Activated T-helper 1 cell treated with anti-CD3 and anti-CD28 coated beads, Interleukin-2, amount 50 U/mL, for 16 hours (primary cell): ENCODE measurements at places on chromosomes 1 and 21.

GRCh38 chr1:110196917-110197765 is 13.0 kb upstream of the KCNC4 start:
- peak; percentile 24 for DNase-seq

- no peak for DNase-seq
Measured at GRCh38 chr1:222382171-222382570, 165.7 kb downstream of the HHIPL2 start.

- DNase-seq: no peak
Measured at GRCh38 chr1:212295579-212295978, 10.4 kb downstream of the PPP2R5A start.

DNA sequence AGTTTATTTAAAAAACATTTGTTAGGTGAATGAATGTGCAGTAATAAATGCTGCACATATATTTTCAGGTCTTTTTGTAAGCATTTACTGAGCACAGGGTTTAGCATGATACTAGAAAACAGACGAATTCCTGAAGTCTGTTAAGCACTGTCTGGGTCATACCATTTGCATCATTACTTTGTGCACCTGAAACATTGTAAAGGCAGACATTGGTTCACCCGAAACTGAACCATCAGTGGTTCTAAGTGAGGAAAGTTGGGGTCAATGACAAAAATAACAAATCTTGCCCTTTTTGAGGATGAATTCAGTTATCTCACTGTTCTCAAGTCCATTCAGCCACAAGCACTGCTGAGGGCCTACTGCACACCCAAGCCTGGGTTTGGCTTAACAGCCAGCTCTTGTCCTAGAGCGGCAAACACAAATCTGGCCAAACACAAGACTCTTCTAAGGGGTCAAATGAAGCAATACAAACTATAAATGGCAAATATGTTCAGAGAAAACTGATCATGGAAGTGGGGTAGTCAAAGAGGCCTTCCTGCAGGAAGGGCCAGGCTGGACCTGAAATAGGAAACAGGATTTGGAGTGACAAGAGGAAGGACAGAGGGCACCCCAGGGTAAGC is 21.8 kb downstream of the TRABD2B start:
- no peak for DNase-seq

DNA sequence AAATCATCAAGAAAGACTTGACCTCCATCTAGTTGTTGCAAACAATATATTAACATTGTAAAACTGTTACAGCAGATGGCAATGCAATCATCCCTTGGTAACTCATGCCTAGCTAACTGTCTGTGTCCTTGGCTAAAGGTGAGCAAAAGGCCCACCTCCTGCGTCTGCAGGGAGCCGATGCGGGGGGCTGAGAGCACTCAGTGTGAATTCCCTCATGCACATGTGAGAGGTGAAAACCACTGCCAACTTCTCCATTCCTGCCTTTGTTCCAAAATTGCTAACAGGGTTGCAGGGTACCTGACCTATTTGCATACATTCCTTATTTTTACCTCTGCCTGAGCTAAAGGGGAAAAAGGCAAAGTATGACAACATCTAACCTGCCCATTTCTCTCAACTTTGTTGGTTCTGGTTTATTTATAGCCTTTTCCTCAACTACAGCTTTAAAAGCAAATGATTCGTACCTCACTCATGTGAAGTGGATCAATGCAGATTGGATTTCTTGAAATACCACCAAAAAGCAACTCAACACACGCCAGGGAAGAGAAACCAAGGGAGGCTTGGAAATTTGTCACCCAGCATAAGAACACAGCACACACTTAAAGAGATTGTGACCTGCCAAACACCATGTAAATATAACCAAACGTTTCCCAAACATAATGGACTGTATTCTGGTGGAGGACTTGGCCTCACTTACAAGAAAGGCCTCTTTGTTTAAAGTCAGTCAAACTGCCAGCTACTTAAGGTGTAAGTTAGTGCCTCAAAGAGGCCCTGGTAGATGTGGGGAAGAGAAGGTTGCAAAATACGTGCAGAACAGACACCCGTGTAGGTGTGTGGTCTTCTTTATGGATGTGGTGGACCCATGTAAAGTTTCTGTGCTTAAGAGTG is 651.0 kb downstream of the SMYD3 start:
- DNase-seq: no peak

- peak; percentile 21 for DNase-seq
Measured at GRCh38 chr1:166974647-166975345, 544 bp downstream of the ILDR2 start.

DNA sequence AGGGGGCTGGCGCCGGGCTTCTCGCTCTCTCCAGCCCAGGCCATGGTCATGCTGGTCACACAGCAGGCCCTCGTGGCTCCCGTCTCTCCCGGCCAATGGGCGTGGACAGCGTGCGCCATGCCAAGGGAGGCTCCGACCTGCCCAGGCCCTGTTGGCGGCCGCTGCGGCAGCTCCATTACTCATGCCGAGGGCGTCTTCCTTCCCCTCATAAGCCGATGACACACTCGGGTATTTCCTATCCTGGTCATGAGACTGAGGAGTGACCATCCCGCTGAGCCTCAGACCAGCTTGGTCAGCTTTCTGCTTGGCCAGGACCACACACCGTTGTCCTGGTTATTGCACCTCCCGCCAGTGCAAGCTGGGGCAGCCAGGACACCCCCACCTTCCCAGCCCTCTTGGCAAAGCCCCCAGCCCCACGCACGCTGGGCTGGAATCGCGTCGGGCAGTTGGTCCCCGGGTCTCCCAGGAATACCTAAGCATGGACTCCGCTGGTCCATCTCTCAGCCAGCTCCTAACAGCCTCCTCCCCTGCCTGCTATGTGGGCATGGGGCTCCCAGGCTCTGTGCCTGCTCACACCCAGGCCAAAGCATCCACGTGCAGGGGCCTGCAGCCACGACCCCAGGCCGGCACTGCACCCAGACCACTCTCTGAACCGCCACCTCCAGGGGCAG is 49.8 kb downstream of the ARHGEF16 start:
- DNase-seq: no peak

DNA sequence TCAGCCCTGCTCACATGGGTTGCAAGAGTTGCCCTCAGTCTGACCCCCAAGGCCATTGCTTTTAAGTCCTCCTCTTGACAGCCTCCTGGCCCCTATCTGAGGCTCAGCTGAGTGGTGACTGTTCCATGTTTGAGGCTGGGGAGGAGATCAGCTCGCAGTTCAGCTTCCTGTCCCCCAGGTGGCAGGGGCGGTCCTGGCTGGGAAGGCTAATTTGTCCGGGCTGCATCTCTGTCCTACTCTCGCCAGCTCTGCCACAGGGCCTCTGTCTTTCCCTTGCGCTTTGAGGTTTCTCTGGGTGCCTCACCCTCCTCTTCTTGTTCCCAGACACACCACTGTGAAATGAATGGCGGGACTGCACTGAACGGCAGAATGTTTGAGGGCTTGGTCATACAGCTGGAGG is 157.3 kb downstream of the KCNJ6 start:
- DNase-seq: no peak

DNA sequence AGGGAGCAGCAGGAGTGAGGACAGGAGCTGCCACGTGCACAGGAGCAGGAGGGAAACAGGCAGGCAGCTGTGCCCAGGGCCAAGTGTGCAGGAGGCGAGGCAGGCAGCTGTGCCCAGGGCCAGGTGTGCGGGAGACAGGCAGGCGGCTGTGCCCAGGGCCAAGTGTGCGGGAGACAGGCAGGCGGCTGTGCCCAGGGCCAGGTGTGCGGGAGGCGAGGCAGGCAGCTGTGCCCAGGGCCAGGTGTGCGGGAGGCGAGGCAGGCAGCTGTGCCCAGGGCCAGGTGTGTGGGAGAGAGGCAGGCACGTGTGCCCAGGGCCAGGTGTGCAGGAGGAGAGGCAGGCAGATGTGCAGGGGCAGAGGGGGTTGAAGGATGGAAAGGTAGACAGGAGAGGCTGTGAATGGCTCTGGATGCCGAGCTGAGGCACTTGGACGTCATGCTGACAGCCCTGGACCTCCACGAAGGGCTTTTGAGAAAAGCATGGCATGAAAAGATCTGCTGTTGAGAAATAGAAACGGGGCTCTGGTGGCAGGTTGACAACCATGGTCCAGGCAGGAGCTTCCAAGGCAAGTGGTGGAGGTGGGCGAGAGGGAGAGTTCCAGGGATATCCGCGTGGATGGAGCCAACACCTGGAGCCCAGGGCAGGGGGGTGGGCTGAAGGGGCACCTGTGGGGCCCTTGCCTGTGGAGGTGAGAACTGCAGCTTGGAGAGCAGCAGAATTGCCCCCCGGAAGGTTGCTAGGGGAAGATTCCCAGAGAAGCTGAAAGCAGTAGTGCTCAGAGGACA is 19.1 kb upstream of the NPHP4 start:
- no peak for DNase-seq

DNA sequence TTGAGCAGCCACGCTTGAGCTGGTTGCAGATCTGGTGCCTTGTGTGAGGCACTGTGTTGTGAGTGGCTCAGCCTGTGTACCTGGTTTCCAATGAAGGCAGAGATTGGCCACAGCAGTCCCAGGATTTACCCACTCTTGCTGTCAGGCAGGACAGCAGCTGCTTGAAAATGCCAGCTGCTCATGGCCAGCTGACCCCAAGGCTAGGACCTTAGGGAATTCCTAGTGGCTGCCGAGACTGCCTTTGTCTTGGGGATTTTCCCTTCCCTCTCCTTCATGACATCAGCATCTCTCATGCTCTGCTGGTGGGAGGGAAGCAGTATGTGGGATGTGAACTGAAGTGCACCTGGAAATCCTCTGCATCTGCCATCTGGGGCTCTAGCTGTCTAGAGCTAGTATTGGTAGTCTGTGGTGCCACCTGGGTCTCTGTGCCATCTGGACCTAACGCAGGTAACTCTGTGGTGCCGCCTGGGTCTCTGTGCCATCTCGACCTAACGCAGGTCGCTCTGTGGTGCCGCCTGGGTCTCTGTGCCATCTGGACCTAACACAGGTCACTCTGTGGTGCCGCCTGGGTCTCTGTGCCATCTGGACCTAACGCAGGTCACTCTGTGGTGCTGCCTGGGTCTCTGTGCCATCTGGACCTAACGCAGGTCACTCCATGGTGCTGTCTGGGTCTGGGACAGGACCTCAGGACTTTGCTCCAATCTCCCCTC is 3.8 kb upstream of the LRRC47 start:
- DNase-seq: no peak

GRCh38 chr1:34845131-34845901 is 14.2 kb downstream of the SMIM12 start:
- DNase-seq: no peak

DNA sequence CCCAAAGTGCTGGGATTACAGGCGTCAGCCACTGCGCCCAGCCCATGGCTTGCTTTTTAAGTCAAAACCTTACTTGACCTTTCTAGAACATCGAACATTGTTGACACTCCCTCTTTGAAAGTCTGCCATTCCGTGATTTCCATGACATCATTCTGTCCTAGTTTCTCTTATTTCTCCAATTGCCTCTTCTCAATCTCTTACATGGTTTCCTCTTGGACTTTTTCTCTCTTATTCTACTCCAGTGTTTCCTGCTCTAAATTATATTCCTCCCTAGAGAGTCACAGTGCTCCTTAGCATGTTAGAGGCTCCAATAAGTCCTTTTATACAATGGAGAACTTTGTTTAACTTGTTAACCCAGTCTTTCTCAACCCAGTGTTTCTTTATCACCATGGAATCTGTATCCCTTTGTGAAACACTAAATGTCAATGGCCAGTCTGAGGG is 25.5 kb downstream of the JAM2 start:
- DNase-seq: no peak

DNA sequence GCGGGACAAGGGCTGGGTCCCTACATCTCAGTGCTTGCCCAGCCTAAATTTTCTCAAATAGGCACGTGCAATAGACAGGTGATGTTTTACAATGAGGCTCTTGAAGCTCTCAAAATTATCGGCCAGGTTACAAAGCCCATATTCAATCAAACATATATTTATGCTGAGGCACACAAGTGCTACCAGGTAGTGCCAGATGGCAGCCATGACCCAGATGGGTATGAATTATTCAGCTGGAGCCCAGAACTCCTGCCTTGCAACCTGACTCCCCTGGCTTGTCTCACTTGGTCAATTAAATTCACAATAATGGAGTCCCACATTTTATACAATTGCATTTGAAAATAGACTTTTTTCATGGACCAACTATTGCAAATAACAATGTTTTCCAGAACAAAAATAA is 12.3 kb upstream of the ADAM30 start:
- no peak for DNase-seq

DNA sequence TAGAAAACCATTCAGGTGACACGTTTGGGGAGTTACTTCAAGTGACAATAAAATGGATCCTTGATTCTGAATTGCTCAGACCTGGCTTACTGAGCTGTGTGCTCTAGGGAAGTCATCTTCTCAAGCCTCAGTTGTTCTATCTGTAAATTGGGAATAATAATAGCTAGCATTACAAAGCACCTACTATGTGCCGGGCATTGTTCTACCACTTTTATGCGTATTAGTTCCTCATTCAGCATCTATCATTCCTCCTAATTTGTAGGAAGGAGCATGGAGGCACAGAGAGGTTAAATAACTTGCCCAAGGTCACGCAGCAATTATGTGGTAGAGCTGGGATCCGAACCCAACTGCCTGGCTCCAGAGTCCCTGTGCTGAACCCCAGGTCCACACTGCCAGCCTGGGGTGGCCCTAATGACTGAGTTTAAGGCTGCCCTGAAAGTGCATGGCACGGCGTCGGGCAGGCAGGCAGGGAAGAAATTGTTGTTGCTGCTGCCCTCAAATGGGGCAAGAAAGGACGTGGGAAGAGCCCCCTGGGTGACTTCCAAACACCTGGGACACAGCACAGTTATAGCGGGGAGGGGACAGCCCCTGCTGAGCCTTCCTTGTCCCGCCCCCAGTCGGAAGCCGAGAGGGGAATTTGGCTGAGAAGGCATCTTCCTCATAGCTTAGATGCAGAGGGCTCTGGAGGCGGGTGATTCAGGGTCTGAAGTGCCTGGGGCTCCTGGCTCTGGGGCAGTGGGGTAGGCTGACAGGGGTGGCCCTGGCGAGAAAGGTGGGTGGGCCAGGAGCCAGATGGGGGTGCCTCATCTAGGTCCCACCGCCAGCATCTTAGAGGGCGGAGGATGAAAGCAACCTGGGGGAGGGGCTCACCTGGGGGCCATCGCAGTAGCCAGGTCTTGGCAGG is 86.5 kb upstream of the IFFO2 start:
- no peak for DNase-seq

- DNase-seq: no peak
Measured at GRCh38 chr1:197287863-197288262, 19.8 kb downstream of the CRB1 start.

GRCh38 chr1:28521502-28522164 is 15.8 kb downstream of the RCC1 start:
- no peak for DNase-seq

- no peak for DNase-seq
Measured at GRCh38 chr1:151934048-151934493, 24.8 kb upstream of the THEM4 start.

GRCh38 chr1:210232511-210233215 is at the start of gene SERTAD4:
Gene SERTAD4, plus strand, starts transcription at chr1:210232796. Its CDS starts 5,165 bp downstream, at chr1:210237961.
- DNase-seq: no peak

GRCh38 chr1:59761443-59761842 is 53.3 kb upstream of the HOOK1 start:
- no peak for DNase-seq
